NCI-H1436 treated with DMSO at 0.1 percent for 48 hours (cell line): ENCODE measurements at places on chromosomes 16 and 17.

DNA sequence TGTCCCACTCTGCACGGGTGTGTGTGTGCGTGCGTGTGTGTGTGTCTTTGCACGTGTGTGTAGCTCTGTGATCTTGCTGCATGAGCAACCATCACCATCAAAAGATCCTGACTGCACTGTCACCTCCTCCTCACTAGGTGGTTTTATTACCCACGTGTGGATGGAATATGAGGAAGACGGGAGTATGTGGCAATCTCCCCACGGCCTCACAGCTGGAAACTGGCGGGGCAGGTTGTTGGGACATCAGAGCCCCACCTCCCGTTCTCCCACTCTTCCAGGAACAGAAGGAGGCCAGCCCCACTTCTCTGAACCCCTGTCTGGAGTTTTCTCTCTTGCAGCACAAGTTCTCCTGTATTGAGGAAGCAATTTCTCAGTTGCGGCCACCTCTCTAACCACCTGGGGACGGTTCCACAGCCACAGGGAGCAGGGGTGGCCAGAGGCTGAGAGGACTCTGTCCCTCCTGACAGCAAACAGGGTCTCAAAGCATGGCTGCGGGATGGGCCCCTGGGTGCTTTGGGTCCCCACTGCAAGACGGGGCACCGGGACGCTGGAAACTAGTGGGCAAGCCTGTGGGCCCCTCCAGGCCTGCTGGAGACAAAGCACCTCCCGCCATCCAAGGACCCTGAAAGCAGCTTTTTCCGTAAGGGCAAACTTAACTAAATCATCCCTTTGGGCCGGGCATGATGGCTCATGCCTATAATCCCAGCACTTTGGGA is 27.9 kb upstream of the ATP2C2 start:
- no peak for DNase-seq

- no peak for DNase-seq
Observed at GRCh38 chr17:47698749-47699535, 5.0 kb downstream of the TBKBP1 start.

DNA sequence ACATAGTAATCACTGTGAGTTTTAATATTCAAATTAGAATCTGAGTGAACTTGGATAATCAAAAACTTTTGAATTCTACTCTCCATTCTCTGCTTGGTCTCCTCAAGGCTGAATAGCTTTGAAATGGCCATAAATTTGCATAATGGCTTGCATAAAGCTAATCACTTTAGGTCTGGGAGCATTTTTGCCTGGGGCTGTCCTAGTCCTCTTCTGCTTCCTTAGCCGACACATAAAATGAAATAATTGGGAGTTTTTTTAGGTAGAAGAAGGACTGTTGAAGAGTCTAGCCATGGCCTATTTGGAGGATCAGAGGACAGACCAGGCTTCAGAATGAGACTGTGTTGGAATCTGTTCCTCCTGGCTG is 91.4 kb upstream of the EEF2KMT start:
- no peak for DNase-seq

DNA sequence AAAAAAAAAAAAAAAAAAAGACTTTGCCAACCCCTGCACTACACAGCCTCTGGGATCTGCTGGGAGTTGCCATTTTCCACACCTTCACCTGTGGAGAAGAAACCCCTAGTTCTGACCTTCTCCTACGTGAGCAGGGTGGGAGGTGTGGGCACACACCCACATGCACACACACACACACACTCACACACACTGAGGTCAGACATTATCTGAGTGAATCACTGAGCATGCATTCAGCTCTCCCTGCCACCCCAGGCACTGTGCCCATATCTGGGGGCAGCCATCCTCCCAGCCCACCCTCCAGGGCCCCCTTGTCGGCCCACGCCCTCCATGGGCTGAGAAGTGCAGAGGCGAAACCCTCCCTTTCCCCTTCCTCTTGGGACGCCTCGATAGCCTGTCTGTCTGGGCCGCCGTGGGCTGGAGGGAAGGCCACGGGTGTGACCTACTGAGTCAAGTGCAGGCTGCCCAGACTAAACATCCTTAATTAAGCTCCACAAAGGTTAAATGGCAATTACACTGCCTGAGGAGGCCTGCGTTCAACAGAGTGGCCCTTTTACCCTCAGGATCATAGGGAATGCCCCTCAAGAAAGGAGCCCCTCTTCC is 143.8 kb downstream of the C16orf95 start:
- no peak for DNase-seq

- DNase-seq = no peak
Observed at GRCh38 chr17:74408262-74408661, 23.6 kb upstream of the GPRC5C start.
